ENCODE measurements at places on chromosomes 3 and 15.

DNA sequence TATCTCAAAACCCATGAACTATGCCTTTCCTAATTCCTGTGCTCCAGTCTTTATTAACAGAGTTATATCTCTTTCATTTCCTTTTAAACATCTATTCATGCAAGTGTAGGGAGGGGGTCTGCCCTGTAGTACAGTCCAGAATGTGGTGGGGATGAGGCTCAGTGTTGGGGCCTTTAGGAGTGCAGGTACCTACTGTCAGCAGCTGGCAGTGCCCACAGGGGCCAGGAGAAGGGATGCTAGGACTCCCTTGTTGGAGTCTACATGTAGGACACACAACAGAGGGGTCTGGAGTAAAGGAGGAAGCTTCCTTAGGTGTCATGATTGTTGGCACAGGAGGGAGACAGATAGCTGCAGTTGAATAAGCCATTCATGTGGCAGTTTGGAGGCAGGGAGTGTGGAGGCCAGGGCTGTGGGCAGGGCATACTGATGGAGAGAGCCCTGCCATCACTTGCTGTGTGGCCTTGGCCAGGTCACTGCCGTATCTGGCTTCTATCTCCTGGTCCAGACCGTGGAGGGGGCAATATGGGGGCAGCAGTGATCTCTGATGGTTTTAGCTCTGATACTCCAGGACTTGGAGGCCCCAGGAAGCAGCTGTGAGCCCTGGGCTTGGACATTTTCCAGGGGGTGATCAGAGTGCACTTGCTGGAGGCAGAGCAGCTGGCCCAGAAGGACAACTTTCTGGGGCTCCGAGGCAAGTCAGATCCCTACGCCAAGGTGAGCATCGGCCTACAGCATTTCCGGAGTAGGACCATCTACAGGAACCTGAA is 29.5 kb downstream of the ESYT3 start:
- DNase-seq, result no peak

- DNase-seq, result no peak
Measured at GRCh38 chr3:170144437-170144843, 37.1 kb downstream of the PHC3 start.

DNA sequence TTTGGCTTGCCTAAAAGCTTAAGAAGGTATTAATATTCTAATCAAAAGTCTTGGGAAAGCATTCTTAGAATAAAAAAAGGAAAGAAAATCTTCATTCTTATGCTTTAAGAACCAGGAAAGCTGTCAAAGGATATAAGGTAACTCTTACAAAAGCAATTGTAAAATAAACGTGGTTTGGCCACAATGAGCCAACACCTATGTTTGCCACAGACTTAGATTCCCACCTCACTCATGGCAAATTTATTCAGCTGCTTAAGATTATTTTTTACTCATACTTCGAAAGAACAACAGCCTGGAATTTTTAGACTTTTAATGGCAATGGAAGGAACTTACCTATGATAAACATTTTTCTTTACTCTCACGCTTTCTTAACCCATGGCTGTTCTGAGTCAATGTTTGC is 38.4 kb downstream of the AGTR1 start:
- DNase-seq, result no peak

DNA sequence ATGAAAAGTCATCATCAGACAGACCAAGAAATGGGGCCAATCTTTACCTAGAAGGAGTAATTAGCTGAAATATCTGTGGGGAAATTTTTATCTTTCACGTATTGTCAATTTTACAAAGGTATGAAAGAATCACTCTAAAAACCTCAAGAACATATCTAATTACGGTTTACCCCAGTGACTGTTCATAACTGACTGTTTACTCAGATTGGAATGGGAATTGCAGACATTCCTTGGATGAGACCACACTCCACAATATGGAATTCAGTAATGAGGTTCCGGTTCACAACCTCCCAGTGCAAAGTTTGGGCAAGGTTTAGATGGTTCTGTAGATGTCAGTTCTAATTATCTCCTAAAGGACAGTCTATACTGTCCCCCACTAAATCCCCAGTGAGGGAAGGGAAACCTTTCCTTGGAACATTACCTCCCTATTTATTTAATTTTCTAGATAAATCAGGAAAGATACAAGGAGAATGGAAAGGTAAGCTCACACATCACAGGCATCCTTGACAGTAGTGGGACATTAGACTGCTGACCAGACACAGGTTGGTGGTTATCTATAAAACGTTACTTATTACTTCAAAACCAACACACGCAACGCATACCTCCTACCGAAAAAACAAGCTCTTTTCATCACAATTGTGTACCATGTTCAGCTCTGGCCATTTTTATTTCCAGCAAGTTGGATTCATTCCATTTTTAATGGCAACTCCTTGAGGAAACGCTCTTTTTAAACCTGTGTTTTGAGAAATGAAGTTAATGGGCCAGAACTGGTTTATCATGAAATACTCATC is 129.9 kb downstream of the RORA start:
- DNase-seq, result no peak

DNA sequence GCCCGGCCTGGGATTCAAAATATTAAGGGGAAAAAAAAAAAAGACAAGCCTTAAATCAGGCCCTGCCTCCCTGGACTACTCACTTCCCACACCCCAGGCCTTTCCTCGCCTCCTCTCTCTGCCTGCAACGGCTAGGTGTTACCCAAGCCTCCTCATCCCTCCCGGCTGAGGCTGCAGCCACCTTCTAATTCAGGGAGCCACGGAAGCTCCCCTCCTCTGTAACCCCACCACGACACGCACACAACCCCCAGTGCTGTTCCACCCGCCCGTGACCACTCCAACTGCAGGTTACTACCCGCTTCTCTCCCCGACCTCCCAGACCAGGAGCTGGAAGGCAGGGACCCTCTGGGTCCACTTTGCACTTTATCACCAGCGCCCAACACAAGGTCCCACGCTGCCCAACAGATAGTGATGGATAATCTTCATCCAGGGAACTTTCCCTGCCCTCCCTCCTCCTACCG is 936 bp downstream of the KIF7 start:
- no peak for DNase-seq

All from activated naive CD4-positive, alpha-beta T cell (primary cell).